ENCODE measurements at places on chromosomes 12 and 14.
A peak's percentile ranks its signal among the peaks of the same experiment; 100 is the strongest.

DNA sequence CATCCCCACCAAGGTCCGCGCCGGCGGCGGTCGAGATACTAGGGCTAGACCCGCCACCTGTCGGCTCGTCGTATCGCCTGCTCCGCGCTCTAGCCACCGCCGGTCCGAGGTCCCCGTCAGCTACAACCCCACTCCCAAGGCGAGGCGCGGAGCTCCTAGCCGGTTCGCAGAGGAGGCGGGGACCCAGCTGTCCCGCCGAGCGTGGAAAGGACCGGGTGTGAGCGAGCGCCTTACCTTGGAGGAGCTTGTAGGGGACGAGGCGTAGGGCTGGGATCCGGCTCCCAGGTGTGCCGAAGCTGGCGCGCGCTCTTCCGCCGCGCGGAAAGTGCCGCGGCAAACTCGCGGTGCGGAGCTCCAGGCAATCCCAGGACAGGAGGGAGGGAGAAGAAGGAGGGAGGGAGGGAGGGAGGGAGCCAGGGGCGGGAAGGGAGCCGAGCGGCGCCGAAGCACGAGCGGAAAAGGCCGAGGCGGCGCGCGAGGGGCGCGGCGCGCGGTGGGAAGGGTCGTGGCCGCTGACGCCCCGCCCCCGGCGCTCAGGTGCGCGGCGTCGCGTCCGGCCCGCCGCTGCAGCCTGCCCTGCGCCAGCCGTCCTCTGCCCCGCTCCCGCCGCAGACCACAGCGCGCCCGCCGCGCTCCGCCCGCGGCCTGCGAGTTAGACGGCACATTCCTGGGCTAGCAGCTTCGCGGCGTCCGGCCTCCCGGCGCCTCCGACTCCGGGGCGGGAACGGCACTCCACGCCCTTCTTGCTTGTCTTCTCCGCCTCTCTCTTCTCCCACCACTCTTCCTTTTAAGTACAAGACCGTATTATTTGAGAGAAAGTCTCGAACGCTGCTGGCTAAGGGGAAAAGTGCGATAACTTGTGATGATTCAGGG, at the start of gene PAWR:
PAWR (minus strand) TSS at position 327 of the 873 bp plus-strand sequence. CDS start 720 bp downstream, outside the sequence.
- peak; percentile 85 for DNase-seq

DNA sequence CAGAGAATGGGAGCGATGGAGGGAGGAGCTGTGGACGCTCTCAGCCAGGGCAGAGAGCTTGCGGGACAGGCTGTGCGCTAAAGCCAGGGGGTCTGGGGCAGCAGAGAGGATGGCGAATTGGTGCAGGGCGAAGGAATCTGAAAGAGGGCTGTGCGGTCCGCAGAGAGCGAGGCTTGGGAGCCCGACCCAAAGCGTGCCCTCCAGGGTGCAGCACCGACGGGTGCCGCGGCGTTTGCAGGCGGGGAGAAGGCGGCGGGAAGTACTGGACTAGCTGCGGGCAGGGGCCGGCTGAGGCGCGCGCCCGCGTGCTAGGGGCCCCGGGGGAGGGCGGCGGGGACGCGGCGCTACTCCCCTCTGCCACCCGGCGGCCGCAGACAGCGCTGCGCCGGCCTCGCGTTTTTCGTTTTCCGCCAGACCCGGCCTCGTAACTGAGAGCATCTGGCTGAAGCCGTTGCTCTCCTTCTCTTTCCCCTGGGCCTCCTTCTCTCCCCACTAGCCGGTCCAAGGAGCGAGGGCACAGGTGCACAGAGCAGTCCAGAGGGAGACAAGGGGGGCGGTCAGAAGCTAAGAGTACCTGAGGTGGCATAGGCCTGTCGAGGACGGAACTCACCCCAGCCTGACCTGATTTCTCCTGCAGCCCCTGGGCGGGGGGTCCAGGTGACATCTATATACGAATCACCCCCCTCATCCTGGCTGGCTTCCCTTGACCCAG, 24.9 kb downstream of the SLC6A12 start:
- DNase-seq = peak; percentile 62

- DNase-seq = no peak
Observed at GRCh38 chr12:90972226-90972625, 17.2 kb upstream of the CCER1 start.

DNA sequence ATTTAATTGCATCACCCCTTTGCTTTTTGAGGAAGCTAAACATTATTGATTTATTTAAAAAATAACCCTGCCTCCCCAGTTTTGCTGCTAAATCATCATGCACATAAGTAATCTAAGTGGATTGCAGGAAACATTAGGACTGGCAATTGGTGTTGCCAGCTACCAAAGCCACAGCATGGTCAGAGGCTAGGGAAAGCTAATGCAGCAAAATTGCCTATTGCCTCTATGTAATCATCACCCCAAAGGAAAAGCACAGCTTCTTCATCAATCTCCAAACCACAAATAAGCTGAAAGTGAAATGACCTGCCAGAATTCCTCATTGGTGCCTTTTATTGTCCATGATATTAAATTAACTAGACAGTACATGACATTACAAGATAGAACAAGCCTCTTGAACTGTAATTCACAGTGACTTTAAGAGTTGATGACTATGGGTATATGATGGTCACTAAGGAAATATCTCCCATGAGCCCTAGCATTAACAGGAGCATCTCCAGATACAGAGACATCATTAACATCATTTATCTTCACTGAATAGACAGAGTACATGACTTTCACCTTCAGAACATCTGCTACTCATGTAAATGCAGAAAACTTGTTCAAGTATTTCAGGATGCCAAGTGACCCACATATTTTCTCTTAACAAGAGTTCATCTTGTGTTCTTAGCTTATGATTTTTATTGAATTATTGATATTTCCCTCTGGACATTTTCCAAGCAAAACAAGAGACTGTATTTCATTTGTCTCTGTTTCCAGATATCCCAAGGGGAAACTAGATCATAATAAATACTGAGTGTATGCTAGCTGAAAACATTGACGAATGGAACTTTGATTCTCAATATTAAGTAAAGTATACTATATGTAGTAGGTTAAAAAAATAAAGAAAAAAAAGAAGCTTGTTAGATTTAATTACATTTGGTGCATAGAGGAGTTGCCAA, 29.4 kb downstream of the PTPRR start:
- no peak for DNase-seq

- no peak for DNase-seq
Observed at GRCh38 chr12:48009471-48009870, 5.2 kb upstream of the COL2A1 start.

GRCh38 chr12:109134186-109134917, 18.0 kb downstream of the ACACB start:
- no peak for DNase-seq

- DNase-seq = no peak
Observed at GRCh38 chr12:55935738-55936151, 4.8 kb downstream of the DGKA start.

GRCh38 chr14:50961605-50962221, 17.4 kb upstream of the PYGL start:
- DNase-seq = peak; percentile 42

- DNase-seq = no peak
Observed at GRCh38 chr14:58817846-58818245, 180.1 kb downstream of the DACT1 start.

- no peak for DNase-seq
Observed at GRCh38 chr14:49417790-49418189, 168.4 kb downstream of the RPS29 start.

- DNase-seq = peak; percentile 33
Observed at GRCh38 chr12:103677905-103678304, 90.8 kb downstream of the STAB2 start.

DNA sequence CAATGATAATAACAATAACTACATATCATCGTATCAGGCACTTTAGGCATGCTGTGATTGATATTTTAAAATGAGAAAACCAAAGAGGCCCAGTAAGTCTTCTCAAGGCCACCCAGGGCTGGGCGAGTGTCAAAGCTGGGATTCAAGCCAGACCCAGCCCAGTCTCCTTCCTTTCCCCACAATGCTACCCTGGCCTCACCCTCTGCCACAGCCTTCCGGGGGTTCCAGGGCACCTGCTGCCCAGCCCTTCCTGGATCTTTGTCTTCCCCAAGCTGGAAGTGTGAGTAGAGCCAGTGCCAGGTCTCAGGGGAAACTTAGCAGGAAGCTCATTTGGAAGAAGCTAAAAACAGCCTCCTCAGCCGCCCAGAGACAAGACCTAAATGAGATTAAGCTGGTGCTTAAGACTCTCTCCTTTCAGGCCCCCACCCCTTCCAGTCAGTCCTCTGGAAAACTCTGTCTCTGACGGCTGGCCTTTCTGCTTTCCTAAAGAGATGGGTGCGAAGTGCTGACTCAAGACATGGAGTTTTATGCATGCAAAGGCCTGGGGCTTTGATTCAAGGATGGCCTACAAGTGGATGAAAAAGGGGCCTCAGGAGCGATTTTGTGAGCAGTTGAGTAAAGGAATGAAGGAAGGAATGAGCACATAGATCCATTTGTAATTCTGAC, 184.2 kb downstream of the KCNA5 start:
- DNase-seq = no peak

DNA sequence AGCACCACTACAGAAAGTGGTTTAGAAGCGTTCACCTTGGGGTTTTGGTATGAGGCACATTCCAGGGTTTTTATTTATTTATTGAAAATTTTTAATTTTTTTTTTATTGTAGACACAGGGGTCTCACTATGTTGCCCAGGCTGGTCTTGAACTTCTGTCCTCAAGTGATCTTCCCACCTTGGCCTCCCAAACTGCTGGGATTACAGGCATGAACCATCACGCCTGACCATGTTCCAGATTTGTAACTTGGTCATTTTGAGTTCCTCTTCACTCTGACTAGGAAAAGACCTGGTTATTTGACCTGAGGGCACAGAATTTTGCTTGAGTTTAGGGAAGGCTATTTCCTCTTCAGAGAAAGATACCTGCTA, 3.1 kb downstream of the MLEC start:
- DNase-seq = no peak

GRCh38 chr12:12736759-12737676, 19.9 kb downstream of the CDKN1B start:
- DNase-seq = no peak

- no peak for DNase-seq
Observed at GRCh38 chr12:50047693-50048250, 9.6 kb upstream of the ASIC1 start.

DNA sequence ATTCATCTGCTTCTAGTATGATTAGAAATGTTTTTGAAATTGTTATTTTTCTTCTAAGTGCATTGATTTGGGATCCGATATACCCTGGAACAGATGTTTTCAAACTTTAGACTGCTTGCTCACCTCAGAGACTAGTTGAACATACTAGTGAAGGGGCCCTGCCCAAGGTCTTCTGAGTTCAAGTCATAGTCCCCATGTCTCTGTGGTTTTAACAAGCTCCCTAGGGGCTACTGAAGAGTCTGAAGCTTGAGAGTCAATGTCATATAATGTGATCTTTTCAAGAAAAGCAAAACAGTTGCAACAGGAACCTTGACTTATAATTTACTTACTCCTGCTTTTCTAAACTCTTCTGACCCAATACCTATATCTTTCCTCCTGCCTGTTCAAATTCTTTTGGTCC, 7.5 kb upstream of the UBE2N start:
- no peak for DNase-seq

GRCh38 chr14:51121096-51121495, 26.2 kb upstream of the TRIM9 start:
- no peak for DNase-seq

- DNase-seq = no peak
Observed at GRCh38 chr12:86827409-86827808, 571.2 kb upstream of the MGAT4C start.

DNA sequence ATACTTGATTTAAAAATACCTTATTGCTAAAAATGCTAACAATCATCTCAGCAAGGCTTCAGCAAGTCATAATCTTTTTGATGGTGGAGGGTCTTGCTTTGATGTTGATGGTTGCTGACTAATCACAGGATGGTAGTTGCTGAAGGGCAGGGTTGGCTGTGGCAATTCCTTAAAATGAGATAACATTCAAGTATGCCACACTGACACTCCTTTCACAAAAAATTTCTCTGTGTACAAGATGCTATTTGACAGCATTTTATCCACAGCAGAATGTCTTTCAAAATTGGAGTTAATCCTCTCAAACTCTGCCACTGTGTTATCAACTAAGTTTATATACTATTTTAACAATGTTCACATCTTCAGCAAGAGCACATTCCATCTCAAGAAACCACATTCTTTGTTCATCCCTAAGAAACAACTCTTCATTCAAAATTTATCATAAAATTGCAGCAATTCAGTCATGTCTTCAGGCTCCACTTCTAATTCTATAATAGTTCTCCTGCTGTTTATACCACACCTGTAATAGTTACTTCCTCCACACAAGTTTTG, 16.1 kb downstream of the SCAF11 start:
- no peak for DNase-seq

GRCh38 chr12:3087758-3088650, 10.8 kb downstream of the TSPAN9 start:
- no peak for DNase-seq

GRCh38 chr12:126558219-126558618, 1493.0 kb downstream of the AACS start:
- no peak for DNase-seq

DNA sequence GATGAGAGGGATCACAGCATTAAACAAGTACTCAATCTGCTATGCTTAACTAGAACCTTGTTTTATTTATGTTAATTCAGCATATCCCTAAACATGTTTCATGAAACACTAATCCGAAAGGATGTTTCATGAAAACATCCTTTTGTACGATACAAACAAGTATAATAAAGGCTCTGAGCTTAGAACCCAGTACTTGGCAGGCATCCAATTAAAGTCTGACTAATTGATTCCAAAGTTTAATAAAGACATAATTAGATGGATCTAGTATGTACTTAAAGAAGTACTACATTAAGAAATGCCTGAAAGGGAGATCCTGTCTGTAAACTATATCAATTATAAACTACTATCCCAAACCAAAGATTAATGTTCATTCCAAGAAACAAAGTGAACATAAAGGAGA, 51.8 kb downstream of the SCAF11 start:
- no peak for DNase-seq

DNA sequence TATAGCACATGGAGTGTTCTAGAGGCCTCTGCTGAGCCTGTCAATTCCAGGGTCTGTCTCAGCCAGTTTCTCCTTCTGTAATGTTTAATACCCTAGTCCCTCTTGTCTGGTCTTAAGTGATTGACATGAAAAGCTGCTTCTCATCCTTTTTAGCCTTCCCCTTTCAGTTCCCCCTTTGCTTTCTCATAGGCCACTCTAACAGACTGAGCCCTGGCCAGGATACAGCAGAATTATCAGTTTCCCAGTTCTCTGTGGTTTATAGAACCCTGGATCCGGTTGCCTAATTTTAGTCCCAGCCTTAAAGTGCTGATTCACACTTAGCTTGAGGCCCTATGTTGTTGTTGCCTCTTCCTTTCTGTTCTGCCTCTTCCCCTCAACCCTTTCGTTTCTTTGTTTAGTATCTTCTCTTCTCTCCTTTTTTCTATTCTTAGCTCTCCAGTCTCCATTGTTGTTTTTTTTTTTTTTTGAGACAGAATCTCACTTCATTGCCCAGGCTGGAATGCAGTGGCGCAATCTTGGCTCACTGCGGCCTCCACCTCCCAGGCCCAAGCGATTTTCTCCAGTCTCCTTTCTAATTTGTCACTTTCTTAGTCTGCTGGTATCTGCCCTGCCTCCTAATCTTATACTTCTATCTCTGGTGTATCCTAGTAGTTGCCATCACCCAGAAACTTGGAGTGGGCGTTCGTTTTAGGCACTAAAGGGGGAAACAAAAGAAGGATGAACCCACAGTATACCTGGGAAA, 2.9 kb upstream of the BIN2 start:
- DNase-seq = no peak

- no peak for DNase-seq
Observed at GRCh38 chr12:109255377-109255776, 53.7 kb downstream of the FOXN4 start.

All from large intestine (tissue), 12 donors.